Activated T-helper 2 cell treated with anti-CD3 and anti-CD28 coated beads, Interferon-gamma antibody, Interleukin-2, Interleukin-4, amounts not matched to agents 10 μg/mL and 5 μg/mL and 100 μg/mL, durations not matched to agents 14 hours and 24 hours and 36 hours (primary cell): ENCODE measurements at places on chromosomes 5 and 9. TPM values are rescaled to one million over a fixed set of nuclear protein-coding genes. Genes with fewer than 3 reads are reported as not detected.

DNA sequence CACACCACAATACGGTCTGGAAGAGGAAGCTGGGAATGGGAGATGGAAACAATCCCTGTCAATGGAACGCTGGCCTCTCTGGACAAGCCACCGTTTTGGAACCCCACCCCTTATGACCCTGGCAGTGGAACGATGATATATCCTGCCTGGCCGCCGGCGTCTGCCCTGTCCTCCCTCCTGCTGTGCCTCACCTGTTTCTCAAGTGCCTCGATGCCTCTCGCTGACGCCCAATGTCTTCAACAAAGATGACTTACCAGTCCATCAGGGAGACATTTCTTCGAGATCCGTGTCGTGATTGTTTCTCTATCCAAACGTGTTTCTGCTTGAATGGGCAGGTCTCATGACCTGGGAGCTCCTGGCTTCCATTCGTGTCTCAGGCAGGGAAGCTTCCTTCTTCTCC lies 476.5 kb downstream of the SPATA31A7 start:
- no peaks in the 10 kb centered on the region for H3K4me1 ChIP-seq
- peaks cover 7% of the 10 kb centered on the region for H3K36me3 ChIP-seq
- no peak overlapping the region for H3K4me3 ChIP-seq
- H3K27ac ChIP-seq = no peak overlapping the region
- DNase-seq = no peak
- H3K27me3 ChIP-seq = no peaks in the 10 kb centered on the region

Gene TDRD7
- 4.4 and 5.5 TPM in 2 replicates for total RNA-seq

Gene SPINK7
- not detected in 2 replicates for total RNA-seq

DNA sequence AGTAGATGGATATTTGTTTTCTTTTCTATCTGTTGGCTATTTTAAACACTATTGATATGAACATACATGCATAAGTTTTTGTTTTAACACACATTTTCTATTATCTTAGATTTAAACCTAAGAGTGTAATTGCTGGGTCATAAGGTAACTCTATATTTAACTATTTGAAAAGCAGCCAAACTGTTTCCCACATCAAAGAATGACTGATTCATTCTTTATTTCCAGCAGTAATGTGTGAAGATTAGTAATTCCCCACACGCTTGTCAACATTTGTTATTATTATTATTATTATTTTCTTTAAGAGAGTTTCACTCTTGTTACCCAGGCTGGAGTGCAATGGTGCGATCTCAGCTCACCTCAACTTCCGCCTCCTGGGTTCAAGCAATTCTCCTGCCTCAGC lies 1495.8 kb downstream of the EFNA5 start:
- no peak for DNase-seq
- H3K27me3 ChIP-seq = no peaks in the 10 kb centered on the region
- H3K27ac ChIP-seq = no peak overlapping the region
- H3K4me3 ChIP-seq = no peak overlapping the region
- no peaks in the 10 kb centered on the region for H3K4me1 ChIP-seq

- peak overlapping the region; percentile 68 for H3K27ac ChIP-seq
- peaks cover 82% of the 10 kb centered on the region for H3K36me3 ChIP-seq
- no peaks in the 10 kb centered on the region for H3K27me3 ChIP-seq
- DNase-seq = no peak
Observed at GRCh38 chr5:43305948-43306565, 7.2 kb downstream of the HMGCS1 start.

DNA sequence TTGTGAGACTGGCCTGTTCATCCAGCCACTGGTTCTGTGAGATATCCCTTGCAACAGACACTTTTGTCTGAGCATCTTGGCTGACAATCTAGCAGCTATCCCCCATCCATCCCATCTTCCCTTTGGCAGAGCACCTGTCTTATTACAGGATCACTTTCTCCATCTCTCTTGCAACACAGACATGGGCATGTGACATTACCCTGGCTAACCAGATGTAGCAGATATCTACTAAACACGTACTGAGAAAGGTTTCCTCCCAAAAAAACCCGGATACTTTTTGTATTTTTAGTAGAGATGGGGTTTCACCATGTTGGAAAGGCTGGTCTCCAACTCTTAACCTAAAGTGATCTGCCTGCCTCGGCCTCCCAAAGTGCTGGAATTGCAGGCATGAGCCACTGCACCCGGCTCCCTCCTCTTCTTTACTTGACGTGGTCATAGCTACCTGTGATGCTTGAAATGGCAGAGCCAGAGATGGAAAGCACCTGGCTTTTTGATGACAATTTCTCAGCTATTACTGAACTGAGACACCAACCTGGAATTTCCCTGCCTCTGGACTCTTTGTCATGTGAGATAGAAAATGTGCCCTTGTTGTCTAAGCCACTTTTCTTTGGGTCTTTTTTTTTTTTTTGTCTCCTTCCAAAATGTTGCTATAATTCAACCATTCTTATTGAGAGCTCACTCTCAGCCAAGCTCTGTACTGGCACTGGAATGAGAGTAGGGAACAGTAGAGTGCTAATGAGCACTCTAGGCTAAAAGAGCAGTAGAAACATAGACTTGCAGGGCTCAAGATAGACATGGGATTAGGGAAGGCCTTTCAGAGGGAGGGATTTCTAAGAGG lies 32.6 kb downstream of the FNBP1 start:
- H3K27ac ChIP-seq = peak overlapping the region; percentile 95
- peaks cover 61% of the 10 kb centered on the region for H3K4me1 ChIP-seq
- no peaks in the 10 kb centered on the region for H3K27me3 ChIP-seq
- H3K36me3 ChIP-seq = peaks cover 83% of the 10 kb centered on the region
- DNase-seq = no peak

DNA sequence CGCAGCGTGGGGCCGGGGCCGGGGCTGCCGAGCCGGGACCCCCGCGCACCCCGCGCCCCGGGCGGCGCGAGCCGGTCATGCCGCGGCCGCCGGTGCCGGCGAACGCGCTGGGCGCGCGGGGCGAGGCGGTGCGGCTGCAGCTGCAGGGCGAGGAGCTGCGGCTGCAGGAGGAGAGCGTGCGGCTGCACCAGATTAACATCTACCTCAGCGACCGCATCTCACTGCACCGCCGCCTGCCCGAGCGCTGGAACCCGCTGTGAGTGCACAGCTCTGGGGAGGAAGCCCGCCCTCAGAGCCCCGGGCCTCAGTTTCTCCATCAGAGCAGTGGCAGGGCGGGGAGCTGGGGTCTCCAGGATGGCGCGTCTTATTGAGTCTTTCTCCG lies 335 bp downstream of the GALNT12 start:
- H3K36me3 ChIP-seq = peaks cover 2% of the 10 kb centered on the region
- peak; percentile 37 for DNase-seq
- no peak overlapping the region for H3K27ac ChIP-seq
- H3K27me3 ChIP-seq = peaks cover 60% of the 10 kb centered on the region
- H3K4me1 ChIP-seq = peaks cover 18% of the 10 kb centered on the region

Gene SLC46A2
- not detected in 2 replicates for total RNA-seq

DNA sequence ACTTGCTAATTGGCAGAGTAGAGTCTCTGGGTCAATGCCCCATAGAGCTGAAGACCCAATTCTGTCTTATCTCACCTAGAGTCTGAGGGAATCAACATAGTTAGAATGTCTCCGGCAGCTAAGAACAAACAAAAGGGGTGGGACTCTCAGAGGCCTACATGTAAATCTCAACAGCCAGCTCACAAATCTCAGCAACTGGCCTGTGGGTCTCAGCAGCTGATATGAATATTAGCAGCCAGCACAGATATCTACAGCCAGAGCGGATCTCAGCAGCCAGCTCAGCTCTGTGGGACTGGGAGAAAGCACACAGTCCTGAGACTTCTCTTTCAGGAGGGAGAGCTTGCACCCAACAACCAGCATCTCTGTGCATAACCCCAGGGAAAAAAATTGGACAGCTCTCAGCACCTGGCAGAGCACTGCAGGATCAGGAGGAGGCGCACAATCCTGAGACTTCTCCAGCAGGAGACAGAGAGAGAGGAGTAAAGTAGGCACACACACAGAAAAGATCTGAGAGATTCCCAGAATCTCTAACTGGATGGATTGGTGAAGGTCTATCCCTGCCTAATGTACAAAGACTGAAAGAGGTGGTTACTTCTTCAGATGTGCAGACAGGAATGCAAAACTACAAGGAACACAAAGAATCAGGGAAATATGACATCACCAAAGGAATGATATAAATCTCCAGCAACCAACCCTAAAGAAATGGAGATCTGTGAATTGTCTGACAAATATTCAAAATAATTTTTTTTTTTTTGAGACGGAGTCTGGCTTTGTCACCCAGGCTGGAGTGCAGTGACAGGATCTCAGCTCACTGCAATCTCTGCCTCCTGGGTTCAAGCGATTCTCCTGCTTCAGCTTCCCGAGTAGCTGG lies 29.2 kb downstream of the KLF4 start:
- no peak for DNase-seq
- H3K4me3 ChIP-seq = no peak overlapping the region
- peaks cover 10% of the 10 kb centered on the region for H3K27me3 ChIP-seq

- DNase-seq = no peak
- H3K36me3 ChIP-seq = peaks cover 92% of the 10 kb centered on the region
- no peaks in the 10 kb centered on the region for H3K27me3 ChIP-seq
- no peaks in the 10 kb centered on the region for H3K4me1 ChIP-seq
- no peak overlapping the region for H3K27ac ChIP-seq
Observed at GRCh38 chr9:92242260-92243136, 51.0 kb downstream of the IARS1 start.

Gene ZNF169
- total RNA-seq = 8.9 and 9.0 TPM in 2 replicates

- H3K36me3 ChIP-seq = no peaks in the 10 kb centered on the region
- peaks cover 7% of the 10 kb centered on the region for H3K27me3 ChIP-seq
- no peak overlapping the region for H3K4me3 ChIP-seq
- no peaks in the 10 kb centered on the region for H3K4me1 ChIP-seq
- no peak for DNase-seq
Observed at GRCh38 chr9:90325913-90326653, 316.5 kb downstream of the DIRAS2 start.

DNA sequence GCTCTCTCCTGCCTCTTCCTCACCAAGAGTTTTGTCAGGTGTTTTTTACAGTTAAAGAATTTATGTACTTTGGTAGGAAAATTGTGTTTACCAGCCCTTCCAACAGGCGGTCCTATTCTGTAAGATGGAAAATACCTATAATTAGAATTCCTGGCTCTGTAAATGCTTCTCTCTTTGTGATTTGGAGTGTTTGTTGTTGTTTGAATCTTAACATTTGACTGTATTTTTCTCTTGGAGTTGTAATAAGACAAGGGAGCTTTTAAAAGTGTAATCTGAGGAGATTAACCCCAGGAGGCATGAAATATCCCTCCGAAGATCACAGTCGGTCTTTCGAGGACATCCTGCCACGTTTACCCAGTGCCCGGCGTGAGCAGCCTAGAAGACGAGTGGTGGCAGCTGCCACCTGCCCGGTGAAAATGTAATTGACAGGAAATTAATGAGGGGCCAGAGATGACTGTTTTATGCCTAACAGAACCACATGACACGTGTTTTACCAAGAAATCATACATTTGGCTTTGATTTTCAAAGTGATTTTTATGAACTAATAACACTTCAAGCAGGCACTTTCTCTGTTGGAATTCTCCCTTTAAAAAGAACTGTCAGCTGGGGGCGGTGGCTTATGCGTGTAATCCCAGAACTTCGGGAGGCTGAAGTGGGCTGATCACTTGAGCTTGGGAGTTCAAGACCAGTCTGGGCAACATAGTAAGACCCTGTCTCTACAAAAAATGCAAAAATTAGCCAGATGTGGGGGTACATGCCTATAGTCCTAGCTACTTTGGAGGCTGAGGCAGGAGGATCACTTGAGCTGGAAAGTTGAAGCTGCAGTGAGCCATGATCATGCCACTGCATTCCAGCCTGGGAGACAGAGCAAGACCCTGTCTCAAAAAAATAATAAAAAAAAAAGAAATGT lies 20.0 kb downstream of the ANKRD33B start:
- no peak overlapping the region for H3K27ac ChIP-seq
- H3K36me3 ChIP-seq = peaks cover 29% of the 10 kb centered on the region
- peaks cover 65% of the 10 kb centered on the region for H3K4me1 ChIP-seq
- peaks cover 5% of the 10 kb centered on the region for H3K27me3 ChIP-seq
- H3K4me3 ChIP-seq = no peak overlapping the region
- no peak for DNase-seq

DNA sequence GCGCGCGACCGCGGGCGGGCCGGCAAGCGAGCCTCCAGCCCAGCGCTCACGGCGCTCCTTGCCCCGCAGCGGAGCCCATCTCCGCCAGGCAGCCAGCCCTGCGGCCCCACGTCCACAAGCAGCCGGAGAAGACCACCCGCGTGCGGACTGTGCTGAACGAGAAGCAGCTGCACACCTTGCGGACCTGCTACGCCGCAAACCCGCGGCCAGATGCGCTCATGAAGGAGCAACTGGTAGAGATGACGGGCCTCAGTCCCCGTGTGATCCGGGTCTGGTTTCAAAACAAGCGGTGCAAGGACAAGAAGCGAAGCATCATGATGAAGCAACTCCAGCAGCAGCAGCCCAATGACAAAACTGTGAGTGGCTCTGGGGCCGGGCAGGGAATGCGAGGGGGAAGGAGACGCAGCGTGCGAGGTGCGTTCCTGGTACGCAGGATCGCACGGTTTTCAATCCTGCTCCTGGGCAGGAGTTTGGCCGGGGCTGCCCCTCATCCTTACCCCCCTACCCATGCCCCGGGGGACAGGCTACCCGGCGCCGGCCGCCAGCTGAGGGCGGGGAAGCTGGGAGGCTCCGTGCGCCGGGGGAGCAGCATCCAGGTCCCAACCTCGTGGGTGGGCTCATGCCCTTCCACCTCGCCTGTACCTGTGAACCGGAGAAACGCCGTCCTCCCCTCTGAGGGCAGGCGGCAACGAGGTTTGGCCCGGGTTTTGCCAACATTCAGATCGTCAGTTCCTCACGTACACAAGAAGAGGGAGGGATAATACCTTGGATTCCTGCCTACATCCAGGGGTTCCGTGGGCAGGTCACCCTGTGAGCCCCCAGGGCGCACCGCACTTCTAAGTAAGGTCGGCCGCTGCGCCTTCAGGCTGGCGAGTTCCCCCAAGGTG lies 6.6 kb downstream of the ISL1 start:
- no peaks in the 10 kb centered on the region for H3K4me1 ChIP-seq
- no peaks in the 10 kb centered on the region for H3K36me3 ChIP-seq
- peaks cover 66% of the 10 kb centered on the region for H3K27me3 ChIP-seq
- H3K27ac ChIP-seq = no peak overlapping the region
- no peak for DNase-seq

- no peaks in the 10 kb centered on the region for H3K27me3 ChIP-seq
- H3K4me3 ChIP-seq = no peak overlapping the region
- no peak for DNase-seq
Observed at GRCh38 chr9:33142535-33142934, 24.6 kb downstream of the B4GALT1 start.

Gene DRD1
- total RNA-seq = not detected in 2 replicates

Gene AQP3
- total RNA-seq = 2.1 TPM in 2 replicates

DNA sequence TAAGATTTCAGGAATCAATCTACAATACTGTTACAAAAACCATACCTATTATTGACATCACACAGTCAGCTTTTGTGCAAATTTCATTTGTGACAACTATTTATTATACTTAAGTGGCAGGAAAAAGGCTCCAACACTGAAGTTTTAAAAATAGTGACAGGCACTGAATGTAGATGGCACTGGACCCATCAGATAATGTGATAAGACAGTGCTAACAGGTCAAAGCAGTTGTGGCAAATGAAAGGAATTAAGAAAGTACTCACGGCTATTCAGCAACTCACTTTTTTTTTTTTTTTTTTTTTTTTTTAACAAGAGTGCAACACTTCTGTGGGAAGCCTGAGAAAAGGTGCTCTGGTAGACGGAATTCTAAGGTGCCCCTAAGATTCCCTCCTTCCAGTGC lies 115.0 kb upstream of the MEF2C start:
- DNase-seq = no peak
- no peaks in the 10 kb centered on the region for H3K4me1 ChIP-seq
